ENCODE measurements at places on chromosomes 5 and 9. TPM values are rescaled to one million over a fixed set of nuclear protein-coding genes. Genes with fewer than 3 reads are reported as not detected.

GRCh38 chr9:134778156-134778555 lies 102.5 kb upstream of the FCN2 start:
- DNase-seq: no peak
- H3K4me1 ChIP-seq: peaks cover 10% of the 10 kb centered on the region
- no peak overlapping the region for H3K4me3 ChIP-seq
- H3K27me3 ChIP-seq: no peaks in the 10 kb centered on the region
- H3K36me3 ChIP-seq: no peaks in the 10 kb centered on the region

- no peak overlapping the region for H3K27ac ChIP-seq
- no peak overlapping the region for H3K4me3 ChIP-seq
- no peaks in the 10 kb centered on the region for H3K36me3 ChIP-seq
- no peak for DNase-seq
These were observed 91.6 kb downstream of the CARTPT start for GRCh38 chr5:71810471-71811195.

DNA sequence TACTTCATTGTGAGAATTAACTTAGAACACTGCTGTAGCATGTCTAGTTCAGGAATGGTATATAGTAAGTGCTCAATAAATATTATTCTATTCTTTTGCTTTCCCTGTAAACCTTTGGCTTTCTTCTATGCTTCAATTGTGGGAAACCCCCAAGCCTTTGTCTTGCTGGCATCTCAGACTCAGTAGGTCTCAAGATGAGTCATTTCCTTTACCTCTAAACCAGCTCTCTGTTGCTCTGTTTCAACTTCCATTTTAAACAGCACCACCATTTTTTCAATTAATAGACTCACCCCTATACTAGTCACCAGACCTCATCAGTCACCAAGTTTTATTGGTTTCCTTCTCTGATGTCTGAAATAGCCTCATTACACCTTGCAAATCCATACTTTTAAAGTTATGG lies 43.5 kb downstream of the DMAC1 start:
- H3K36me3 ChIP-seq: no peaks in the 10 kb centered on the region
- no peaks in the 10 kb centered on the region for H3K27me3 ChIP-seq
- DNase-seq: no peak
- H3K27ac ChIP-seq: no peak overlapping the region
- H3K4me1 ChIP-seq: no peaks in the 10 kb centered on the region

DNA sequence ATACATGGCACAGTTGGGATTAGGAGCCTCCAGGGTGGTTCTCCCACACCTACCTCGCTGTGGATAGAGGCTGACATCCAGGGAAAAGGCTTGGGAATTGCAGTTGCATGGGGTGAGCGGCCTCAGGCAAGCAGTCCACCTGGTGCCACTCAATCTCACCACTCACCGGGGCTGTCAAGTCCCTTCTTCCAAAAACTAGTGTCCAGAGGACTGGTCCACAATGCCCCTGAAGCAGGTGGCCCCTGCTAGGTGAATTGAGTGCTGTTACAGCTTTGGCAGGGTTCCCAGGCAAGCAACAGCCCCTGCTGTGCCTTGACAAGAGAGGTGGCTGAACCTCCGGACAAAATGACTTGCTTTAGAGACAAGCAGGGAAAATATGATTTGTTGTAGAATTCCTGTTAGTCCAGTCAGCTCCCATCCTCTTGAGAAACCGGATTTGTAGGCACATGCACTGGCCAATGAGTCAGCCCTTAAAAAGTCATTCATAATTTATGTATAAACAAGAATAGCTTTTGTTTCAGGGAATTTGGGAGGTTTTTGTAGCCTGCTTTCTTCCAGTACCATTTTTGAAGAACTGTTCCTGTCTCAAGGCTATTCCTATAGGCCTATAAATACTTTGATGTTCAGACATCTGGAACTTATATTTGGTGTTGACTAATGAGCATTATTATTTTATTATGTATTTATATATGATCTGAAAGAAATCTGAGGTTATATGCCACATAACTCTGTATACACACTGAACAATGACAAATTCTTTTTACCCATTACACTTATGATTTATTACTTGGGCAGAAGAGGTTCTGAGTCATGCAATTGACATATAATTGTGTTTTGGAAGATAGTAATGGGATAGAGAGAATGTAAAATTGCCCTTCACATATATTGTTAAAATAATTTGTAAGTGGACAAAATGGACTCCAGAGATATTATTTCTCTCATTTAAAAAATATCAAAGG lies 411.1 kb downstream of the ACTL7B start:
- no peak overlapping the region for H3K27ac ChIP-seq
- no peak for DNase-seq
- H3K36me3 ChIP-seq: no peaks in the 10 kb centered on the region
- H3K27me3 ChIP-seq: no peaks in the 10 kb centered on the region

GRCh38 chr5:156913719-156914370 lies 49.2 kb downstream of the TIMD4 start:
- H3K27ac ChIP-seq: no peak overlapping the region
- no peak overlapping the region for H3K4me3 ChIP-seq
- no peaks in the 10 kb centered on the region for H3K36me3 ChIP-seq
- no peak for DNase-seq

DNA sequence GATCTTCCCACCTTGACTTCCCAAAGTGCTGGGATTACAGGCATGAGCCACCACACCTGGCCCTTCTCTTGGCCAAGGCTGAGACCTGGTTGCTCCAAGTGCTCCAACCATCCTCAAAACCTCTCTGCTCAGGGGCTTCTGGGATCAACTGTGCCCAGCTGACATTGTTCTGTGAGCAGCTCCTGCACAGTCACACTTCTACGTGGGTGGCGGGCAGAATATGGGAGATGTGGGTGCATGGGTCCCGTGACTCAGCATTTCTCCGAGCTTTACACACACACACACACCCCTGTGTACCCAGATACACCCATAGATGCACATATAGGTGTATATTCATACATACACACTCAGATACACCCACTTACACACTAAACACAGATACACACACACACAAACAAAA lies 10.5 kb upstream of the MYORG start:
- no peaks in the 10 kb centered on the region for H3K27me3 ChIP-seq
- no peak overlapping the region for H3K27ac ChIP-seq
- H3K4me1 ChIP-seq: no peaks in the 10 kb centered on the region
- no peaks in the 10 kb centered on the region for H3K36me3 ChIP-seq
- H3K4me3 ChIP-seq: no peak overlapping the region

DNA sequence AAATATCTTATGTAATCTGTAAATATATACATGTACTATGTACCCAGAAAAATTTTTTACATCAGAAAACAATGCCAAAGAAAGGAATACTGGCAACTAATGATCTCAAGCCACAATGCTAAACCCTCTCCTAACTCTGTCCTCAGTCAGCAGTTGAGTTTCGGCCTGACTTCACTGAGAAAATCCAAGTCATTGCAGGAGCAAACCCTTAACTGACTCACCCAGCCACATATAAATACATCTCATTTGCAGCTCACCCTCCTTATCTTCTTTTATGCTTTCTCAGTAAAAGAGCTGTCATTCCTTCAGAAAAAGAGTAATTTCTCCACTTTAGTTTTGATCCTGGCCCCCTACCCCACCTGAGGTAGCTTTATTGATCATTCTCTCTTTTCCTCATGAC lies 46.1 kb upstream of the TMED7 start:
- H3K36me3 ChIP-seq: no peaks in the 10 kb centered on the region
- no peak for DNase-seq
- H3K27me3 ChIP-seq: no peaks in the 10 kb centered on the region
- H3K27ac ChIP-seq: no peak overlapping the region
- H3K4me3 ChIP-seq: no peak overlapping the region

- no peaks in the 10 kb centered on the region for H3K36me3 ChIP-seq
- H3K4me3 ChIP-seq: no peak overlapping the region
- no peak for DNase-seq
- no peak overlapping the region for H3K27ac ChIP-seq
- H3K4me1 ChIP-seq: no peaks in the 10 kb centered on the region
These were observed 228.9 kb upstream of the CDH9 start for GRCh38 chr5:27267209-27267824.

GRCh38 chr9:3884736-3885135 lies 358.9 kb upstream of the RFX3 start:
- H3K27ac ChIP-seq: no peak overlapping the region
- DNase-seq: no peak
- no peaks in the 10 kb centered on the region for H3K4me1 ChIP-seq
- H3K36me3 ChIP-seq: no peaks in the 10 kb centered on the region
- no peak overlapping the region for H3K4me3 ChIP-seq
- no peaks in the 10 kb centered on the region for H3K27me3 ChIP-seq

GRCh38 chr9:74281674-74282073 lies 215.5 kb upstream of the RORB start:
- H3K27ac ChIP-seq: no peak overlapping the region
- no peak for DNase-seq
- H3K4me1 ChIP-seq: no peaks in the 10 kb centered on the region
- H3K36me3 ChIP-seq: no peaks in the 10 kb centered on the region
- no peaks in the 10 kb centered on the region for H3K27me3 ChIP-seq
- H3K4me3 ChIP-seq: no peak overlapping the region

IL17B gene
- 0.44 TPM for total RNA-seq

PCDHGA2 gene
- total RNA-seq: 13.0 TPM

POMT1 gene
- total RNA-seq: 27.6 TPM

SLC6A3 gene
- not detected for total RNA-seq

GRCh38 chr9:89592213-89592815 lies 12.5 kb upstream of the GADD45G start:
- no peaks in the 10 kb centered on the region for H3K27me3 ChIP-seq
- no peak overlapping the region for H3K4me3 ChIP-seq
- H3K4me1 ChIP-seq: no peaks in the 10 kb centered on the region
- H3K36me3 ChIP-seq: no peaks in the 10 kb centered on the region
- no peak overlapping the region for H3K27ac ChIP-seq

GRCh38 chr9:127004946-127005769 lies 90.6 kb downstream of the RALGPS1 start:
- H3K27me3 ChIP-seq: no peaks in the 10 kb centered on the region
- no peak overlapping the region for H3K4me3 ChIP-seq
- no peak for DNase-seq
- H3K36me3 ChIP-seq: no peaks in the 10 kb centered on the region
- H3K27ac ChIP-seq: no peak overlapping the region

- DNase-seq: no peak
- H3K27ac ChIP-seq: no peak overlapping the region
- no peaks in the 10 kb centered on the region for H3K4me1 ChIP-seq
- H3K36me3 ChIP-seq: no peaks in the 10 kb centered on the region
These were observed 69.4 kb downstream of the TMEM167A start for GRCh38 chr5:83007755-83008154.

OR1J2 gene
- 0.30 TPM for total RNA-seq

DNA sequence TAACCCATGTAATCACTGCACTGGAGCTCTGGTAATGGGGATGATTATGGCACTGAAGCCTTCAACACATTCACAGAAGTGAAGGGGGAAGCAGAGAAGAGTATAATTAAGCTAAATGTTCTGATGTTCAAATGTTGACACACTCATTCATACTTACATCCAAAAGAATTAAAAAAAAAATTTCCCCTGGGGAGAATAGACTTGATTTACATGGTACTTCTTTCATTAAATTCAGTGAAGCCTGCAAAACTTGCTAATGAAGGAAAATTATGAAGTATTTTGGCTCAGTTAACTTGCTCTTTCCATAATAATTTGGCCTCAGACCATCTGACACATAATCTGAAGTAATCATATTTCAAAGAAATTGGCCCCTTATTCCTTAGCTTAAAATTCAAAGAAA lies 428.8 kb downstream of the SH3GL2 start:
- H3K27ac ChIP-seq: no peak overlapping the region
- no peaks in the 10 kb centered on the region for H3K4me1 ChIP-seq
- no peak for DNase-seq
- no peak overlapping the region for H3K4me3 ChIP-seq

ZFP2 gene
- 1.1 TPM for total RNA-seq

SH3GL2 gene
- 9.6 TPM for total RNA-seq

DNA sequence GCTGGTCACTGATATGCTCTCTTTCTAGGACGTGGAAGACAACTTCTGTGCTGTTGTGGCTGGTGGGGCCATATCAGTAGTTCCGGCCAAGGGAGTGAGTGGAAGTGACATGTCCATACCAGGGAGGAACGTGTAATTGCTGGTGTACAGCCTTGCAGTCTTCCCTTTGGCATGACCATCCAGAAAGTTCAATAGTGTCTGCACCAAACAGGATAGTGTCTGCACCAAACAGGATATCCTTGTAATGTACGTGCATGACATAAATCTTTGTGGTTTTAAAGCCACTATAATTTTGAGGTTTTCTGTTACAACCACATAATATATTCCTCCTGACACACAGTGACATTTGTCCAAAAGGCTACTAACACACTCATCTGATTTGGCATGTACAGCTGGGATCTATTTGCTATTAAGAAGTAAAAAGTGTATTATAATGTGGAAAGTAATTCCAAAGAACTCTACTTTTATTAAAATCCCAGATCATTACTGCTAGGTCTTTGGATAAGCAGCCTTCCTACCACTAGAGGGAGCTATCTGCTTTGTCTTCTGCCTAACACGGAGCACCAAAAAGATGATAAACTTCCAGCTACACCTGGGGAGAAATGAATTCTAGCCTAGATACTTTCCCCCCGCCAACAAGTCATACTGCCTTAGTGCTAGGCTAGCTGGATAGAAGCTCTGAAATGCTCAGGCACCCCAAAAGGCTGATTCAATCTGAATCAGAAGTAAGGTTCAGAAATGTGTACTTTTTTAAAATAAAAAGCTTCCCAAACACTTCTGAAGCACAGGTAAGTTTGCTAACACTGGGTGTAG lies 52.7 kb downstream of the RNF145 start:
- no peak overlapping the region for H3K27ac ChIP-seq
- no peaks in the 10 kb centered on the region for H3K36me3 ChIP-seq
- peak; percentile 61 for DNase-seq
- H3K4me1 ChIP-seq: peaks cover 2% of the 10 kb centered on the region
- H3K4me3 ChIP-seq: no peak overlapping the region
- H3K27me3 ChIP-seq: no peaks in the 10 kb centered on the region

GRCh38 chr9:125681086-125681622 lies 25.9 kb downstream of the MAPKAP1 start:
- no peak overlapping the region for H3K4me3 ChIP-seq
- H3K36me3 ChIP-seq: no peaks in the 10 kb centered on the region
- no peak overlapping the region for H3K27ac ChIP-seq
- no peak for DNase-seq
- peaks cover 12% of the 10 kb centered on the region for H3K4me1 ChIP-seq

LRRC14B gene
- total RNA-seq: 80.0 TPM

- no peak overlapping the region for H3K4me3 ChIP-seq
- H3K27ac ChIP-seq: no peak overlapping the region
- no peak for DNase-seq
- H3K27me3 ChIP-seq: no peaks in the 10 kb centered on the region
- H3K4me1 ChIP-seq: no peaks in the 10 kb centered on the region
These were observed 90.3 kb upstream of the CER1 start for GRCh38 chr9:14812806-14813205.

Data from heart right ventricle (tissue), 16 donors.